ENCODE measurements at places on chromosomes 13 and 19.

DNA sequence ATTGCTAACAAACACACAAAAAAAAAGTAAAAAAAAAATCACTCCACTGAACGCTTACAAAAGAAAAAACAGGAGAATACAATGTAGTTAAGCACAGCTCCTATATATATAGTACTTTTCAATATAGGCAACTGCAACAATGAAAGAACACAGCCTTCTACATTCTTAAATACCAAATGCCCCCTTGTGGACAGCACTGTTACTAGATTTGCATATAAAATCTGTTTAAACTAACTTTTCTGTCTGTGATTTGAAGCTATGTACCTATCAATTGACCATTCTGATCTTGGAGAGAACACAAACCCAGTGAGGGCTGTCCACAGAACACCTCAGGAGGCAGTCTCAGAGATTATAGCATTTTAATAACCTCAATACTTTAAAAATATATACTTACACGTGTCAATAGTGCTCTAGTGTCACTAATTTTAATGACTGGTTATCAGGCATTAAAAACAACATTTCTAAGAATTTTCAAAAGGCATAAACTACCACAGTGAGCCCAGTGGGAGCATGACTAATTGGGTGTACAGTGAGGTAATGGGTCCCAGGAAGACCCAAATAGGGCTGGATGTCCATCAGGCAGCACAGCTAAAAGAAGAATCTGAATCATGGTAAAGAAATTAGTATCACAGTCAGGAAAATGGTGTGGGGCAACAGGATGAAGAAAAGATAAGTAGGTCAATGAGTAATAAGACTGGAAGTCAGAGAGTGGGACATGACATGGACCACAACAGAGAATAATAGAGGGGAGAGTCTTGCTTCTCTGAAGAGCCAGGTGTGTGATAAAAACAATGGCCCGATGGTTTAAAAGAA lies 22.2 kb downstream of the CCDC169 start:
- no peak for DNase-seq

- no peak for DNase-seq
Measured at GRCh38 chr19:44712864-44713515, 14.0 kb downstream of the CEACAM16 start.

DNA sequence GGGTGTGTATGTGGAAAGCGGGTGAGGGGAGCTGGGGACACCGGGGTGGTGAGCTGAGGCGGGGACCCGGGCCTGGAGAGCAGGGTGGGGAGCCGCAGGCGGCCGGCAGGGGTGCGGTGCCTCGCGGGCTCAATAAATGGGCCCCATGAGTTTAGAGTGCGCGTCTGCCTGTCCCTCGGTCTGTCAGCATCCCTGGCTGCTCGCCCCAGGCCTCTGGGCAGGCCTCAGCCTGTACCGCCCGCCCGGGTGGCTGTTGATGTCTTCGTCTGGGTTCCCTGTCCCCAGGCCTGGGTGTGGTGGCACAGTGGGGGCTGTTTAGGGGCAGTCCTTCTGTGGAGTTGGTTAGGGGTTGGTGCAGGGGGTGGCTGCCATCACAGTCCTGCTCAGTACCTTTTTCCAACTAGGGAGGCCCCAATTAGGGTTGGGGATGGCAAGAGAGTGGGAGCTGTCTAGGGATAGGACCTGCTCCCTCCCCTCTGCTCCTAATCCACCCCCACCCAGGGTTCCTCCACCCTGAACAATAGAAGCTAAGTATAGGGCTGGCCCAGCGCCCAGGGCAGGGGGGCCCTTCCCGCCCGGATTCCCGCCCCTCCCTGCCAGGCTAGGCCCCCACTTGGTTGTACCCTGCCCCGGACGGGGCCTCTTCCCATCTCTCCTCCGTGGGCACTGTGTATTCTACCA lies 12.2 kb downstream of the CIC start:
- DNase-seq: no peak

- no peak for DNase-seq
Measured at GRCh38 chr19:58098682-58098998, 609 bp upstream of the ZSCAN18 start.

Measured in stimulated activated CD4-positive, alpha-beta T cell treated with anti-CD3 and anti-CD28 coated beads, TNF-alpha, amount 100 ng/mL, for 24 hours (primary cell).